ENCODE measurements at places on chromosomes 2 and 18.

GRCh38 chr2:60044484-60044883 is 509.0 kb downstream of the BCL11A start:
- no peak overlapping the region for H3K4me3 ChIP-seq
- H3K27me3 ChIP-seq, result no peaks in the 10 kb centered on the region
- no peak overlapping the region for H3K27ac ChIP-seq

- H3K4me3 ChIP-seq, result no peak overlapping the region
- no peaks in the 10 kb centered on the region for H3K36me3 ChIP-seq
- H3K27ac ChIP-seq, result no peak overlapping the region
- DNase-seq, result no peak
- peaks cover 2% of the 10 kb centered on the region for H3K4me1 ChIP-seq
These were observed 117.1 kb upstream of the PDE1A start for GRCh38 chr2:182543741-182544525.

- DNase-seq, result no peak
- no peak overlapping the region for H3K4me3 ChIP-seq
- H3K27ac ChIP-seq, result no peak overlapping the region
- no peaks in the 10 kb centered on the region for H3K4me1 ChIP-seq
These were observed 257.3 kb downstream of the TWIST2 start for GRCh38 chr2:239105234-239105633.

DNA sequence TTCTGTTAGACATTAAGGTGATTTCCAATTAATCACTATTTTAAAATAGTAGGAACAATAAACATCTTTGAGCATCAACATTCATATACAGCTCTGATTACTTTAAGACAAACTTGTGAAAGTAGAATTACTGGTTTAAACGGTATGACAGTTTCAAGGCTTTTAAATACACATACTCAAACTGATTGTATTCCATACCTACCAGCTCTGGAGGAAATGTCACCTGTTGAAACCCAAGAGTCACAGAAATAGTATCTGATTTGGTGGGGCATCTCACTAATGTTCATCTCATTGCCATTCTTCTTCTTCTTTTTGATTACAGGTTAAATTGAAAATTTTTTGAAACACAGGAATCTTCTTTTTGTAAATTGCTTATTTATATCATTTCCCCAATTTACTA is 36.2 kb downstream of the USP40 start:
- no peaks in the 10 kb centered on the region for H3K4me1 ChIP-seq
- no peak for DNase-seq
- H3K27me3 ChIP-seq, result no peaks in the 10 kb centered on the region

DNA sequence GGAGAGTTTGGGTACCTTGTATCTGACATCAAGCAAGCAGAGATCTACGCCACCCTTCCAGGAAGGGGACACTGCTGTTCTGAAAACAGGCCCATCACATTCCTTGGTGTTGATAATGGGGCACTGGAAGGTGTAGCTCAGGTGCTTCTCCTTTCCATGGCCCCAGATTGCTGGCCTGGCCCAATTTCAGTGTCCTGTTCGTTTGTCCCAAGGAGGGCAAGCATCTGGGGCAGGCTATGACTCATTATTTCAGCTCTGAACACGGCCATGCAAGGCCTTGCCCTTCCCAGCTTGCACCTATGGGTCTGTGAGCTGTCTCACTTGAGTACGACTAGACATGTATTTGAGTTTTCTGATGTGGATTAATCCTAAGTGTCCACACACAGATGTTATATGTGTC is 101.5 kb downstream of the FHOD3 start:
- DNase-seq, result no peak
- no peak overlapping the region for H3K27ac ChIP-seq

DNA sequence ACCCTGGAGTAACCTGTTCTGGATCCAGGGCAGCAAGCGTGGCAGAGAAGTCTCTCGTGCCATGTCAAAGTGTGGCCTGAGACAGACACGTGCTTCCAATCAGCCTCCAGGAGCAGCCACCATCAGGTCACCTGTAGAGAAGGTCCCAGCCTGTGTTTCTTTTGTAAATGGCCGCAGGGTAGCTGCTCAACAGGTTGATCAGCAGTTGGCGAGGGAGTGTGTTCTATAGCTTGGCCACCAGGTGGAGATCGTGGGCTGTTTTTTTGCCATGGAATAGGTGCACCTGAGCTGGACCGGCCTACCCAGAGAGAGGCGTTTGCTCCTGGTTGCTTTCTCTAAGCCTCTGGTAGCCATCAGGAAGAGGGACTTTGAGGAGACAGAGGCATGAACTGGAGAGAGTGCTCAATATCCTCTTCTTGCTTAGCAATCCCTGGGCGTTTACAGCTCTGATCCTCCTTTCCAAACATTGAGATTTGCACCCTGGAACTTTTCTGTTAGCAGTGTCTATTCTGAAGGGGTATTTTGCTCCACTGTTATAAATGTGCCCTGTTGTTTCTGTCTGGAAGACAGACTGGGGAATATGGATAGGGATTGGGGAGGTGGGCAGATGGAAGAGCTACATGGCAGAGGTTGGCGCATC is 34.2 kb upstream of the EN1 start:
- peaks cover 2% of the 10 kb centered on the region for H3K27me3 ChIP-seq
- no peak overlapping the region for H3K4me3 ChIP-seq
- H3K36me3 ChIP-seq, result no peaks in the 10 kb centered on the region

DNA sequence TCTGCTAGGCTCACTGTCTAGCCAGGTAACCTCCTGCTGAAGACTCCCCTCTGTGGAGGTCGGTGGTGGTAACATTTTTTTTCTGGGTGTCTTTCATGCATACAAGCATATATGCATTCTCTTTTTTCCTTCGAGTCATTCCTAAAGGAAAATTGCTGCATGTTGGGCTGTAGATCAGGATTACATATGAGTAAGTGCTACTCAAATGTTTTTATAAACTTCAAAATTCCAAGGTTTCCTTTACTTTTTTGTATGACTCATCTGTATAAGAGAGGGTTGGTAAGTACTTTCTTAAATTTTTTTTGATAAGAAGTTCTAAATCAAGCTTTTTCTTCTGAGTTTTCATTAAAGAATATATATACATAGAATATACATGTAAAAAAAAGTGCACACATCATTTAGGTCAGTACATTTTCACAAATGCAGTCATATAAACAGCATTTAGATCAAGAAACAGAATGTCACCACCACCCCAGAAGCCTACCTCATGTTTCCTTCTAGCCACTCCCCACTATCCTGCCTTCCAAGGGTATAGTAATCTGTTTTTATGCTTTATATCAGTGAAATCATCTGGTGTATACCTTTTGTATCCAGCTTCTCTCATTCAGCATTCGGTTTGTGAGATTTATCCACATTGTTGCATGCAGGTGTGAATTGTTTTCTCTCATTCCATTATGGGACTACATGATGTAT is 128.0 kb upstream of the MAP3K20 start:
- no peak overlapping the region for H3K4me3 ChIP-seq
- H3K27me3 ChIP-seq, result peaks cover 43% of the 10 kb centered on the region
- H3K36me3 ChIP-seq, result no peaks in the 10 kb centered on the region
- DNase-seq, result no peak
- H3K27ac ChIP-seq, result no peak overlapping the region

DNA sequence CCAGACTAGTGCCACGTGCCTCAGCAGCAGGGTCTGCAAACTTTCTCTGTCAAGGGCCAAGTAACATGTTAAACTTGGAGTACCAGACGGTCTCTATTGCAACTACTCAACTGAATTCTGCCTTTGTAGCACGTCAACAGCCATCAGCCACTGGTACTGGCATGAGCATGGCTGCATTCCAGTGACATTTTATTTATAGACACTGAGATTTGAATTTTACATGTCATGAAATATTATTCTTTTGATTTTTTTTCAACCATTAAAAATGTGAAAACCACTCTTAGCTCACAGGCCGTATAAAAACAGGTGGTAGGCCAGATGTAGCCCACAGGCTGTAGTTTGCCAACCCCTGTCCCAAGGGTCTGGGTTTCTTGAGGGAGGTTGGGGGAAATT is 199.7 kb downstream of the TPGS2 start:
- H3K4me3 ChIP-seq, result no peak overlapping the region
- peaks cover 3% of the 10 kb centered on the region for H3K27me3 ChIP-seq
- no peaks in the 10 kb centered on the region for H3K4me1 ChIP-seq
- H3K36me3 ChIP-seq, result no peaks in the 10 kb centered on the region
- H3K27ac ChIP-seq, result no peak overlapping the region
- DNase-seq, result no peak

GRCh38 chr2:45759310-45759851 is 107.9 kb downstream of the PRKCE start:
- H3K36me3 ChIP-seq, result no peaks in the 10 kb centered on the region
- no peaks in the 10 kb centered on the region for H3K4me1 ChIP-seq
- DNase-seq, result no peak
- no peak overlapping the region for H3K4me3 ChIP-seq
- no peak overlapping the region for H3K27ac ChIP-seq

DNA sequence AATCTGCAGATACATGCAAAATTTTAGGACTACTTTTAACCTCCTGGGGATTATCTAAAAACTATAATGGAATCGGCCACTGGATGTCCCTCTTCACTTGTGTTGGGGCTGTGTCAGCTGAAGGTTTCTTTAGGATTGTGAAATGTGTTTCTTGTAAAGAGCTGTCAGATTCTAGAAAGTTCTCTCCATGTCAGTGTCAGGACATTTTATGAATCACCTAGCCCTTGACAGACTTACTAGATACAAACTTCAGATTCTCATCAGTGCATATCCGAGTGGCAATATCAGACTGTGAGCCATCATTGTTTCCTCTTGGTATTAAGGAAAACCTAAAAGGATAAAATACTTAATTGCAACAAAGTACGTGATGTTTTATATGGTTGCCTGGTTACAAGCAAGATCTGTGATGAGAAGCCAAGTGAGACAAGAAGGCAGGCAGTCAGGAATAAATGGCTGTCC is 107.3 kb downstream of the CPS1 start:
- H3K36me3 ChIP-seq, result no peaks in the 10 kb centered on the region
- no peak overlapping the region for H3K27ac ChIP-seq
- H3K4me1 ChIP-seq, result no peaks in the 10 kb centered on the region
- H3K4me3 ChIP-seq, result no peak overlapping the region
- no peak for DNase-seq

- H3K4me1 ChIP-seq, result peaks cover 37% of the 10 kb centered on the region
- no peak for DNase-seq
- H3K4me3 ChIP-seq, result no peak overlapping the region
- H3K36me3 ChIP-seq, result no peaks in the 10 kb centered on the region
These were observed 114.2 kb downstream of the RBMS1 start for GRCh38 chr2:160379399-160379798.

- H3K4me1 ChIP-seq, result no peaks in the 10 kb centered on the region
- H3K27me3 ChIP-seq, result peaks cover 16% of the 10 kb centered on the region
- DNase-seq, result peak; percentile 26
- H3K4me3 ChIP-seq, result no peak overlapping the region
- no peak overlapping the region for H3K27ac ChIP-seq
- H3K36me3 ChIP-seq, result no peaks in the 10 kb centered on the region
These were observed 148.7 kb downstream of the NDUFA10 start for GRCh38 chr2:239876271-239876947.

DNA sequence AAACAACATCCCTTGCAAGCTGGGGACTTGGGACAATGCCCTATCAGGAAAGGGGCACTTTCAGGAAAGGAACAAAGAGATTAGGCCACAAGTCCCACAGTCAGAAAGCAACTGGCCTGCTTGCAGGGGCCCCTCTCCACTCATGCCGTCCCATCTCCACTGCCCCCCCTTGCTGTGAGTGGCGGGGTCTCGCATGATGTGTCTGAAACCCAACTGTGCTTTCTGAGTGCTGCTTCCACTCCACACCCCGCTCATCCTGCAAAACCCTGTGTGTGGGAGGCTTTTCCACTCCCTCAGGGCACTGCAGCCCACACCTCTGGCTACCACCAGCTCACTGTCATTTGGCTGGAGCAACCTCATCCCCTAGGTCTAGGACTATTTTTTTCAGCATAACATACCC is 7.9 kb downstream of the HS6ST1 start:
- no peaks in the 10 kb centered on the region for H3K4me1 ChIP-seq
- no peaks in the 10 kb centered on the region for H3K27me3 ChIP-seq
- H3K36me3 ChIP-seq, result no peaks in the 10 kb centered on the region
- DNase-seq, result peak; percentile 36

- DNase-seq, result no peak
- H3K4me1 ChIP-seq, result peaks cover 5% of the 10 kb centered on the region
- no peaks in the 10 kb centered on the region for H3K36me3 ChIP-seq
- H3K4me3 ChIP-seq, result no peak overlapping the region
- H3K27me3 ChIP-seq, result peaks cover 67% of the 10 kb centered on the region
- H3K27ac ChIP-seq, result no peak overlapping the region
These were observed 5.4 kb downstream of the GDF7 start for GRCh38 chr2:20672201-20672951.

GRCh38 chr18:60445341-60445740 is 72.8 kb upstream of the MC4R start:
- no peak overlapping the region for H3K4me3 ChIP-seq
- H3K36me3 ChIP-seq, result no peaks in the 10 kb centered on the region
- H3K27ac ChIP-seq, result no peak overlapping the region
- no peaks in the 10 kb centered on the region for H3K4me1 ChIP-seq

GRCh38 chr18:75638776-75639471 is 211.4 kb upstream of the SMIM21 start:
- H3K27me3 ChIP-seq, result no peaks in the 10 kb centered on the region
- no peaks in the 10 kb centered on the region for H3K4me1 ChIP-seq
- no peak overlapping the region for H3K27ac ChIP-seq
- no peak overlapping the region for H3K4me3 ChIP-seq

GRCh38 chr2:109513749-109514588 is 99.8 kb downstream of the SEPTIN10 start:
- peak overlapping the region; percentile 28 for H3K27ac ChIP-seq
- H3K27me3 ChIP-seq, result peaks cover 9% of the 10 kb centered on the region

- no peak overlapping the region for H3K27ac ChIP-seq
- H3K4me3 ChIP-seq, result no peak overlapping the region
- H3K4me1 ChIP-seq, result peaks cover 5% of the 10 kb centered on the region
- H3K27me3 ChIP-seq, result peaks cover 36% of the 10 kb centered on the region
- no peaks in the 10 kb centered on the region for H3K36me3 ChIP-seq
These were observed 9.0 kb upstream of the CTIF start for GRCh38 chr18:48529796-48530195.

DNA sequence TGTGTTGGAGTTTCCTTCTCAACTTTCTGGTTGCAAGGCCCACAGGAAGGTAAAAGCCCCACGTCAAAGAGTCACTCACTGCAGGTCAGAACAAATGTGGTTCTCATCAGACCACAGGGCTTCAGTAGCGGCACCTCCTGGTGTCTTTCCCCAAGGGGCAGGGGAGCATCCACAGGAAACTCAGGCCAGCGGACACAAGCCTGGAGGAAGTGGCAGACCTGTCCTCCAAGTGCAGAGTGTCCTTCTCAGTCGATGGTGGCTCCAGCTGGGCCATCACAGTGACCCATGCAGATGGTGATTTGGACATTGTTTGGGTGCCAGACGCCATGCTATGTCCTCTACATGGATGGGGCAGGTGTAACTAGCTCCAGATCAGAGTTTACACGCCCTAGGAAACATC is 84.9 kb downstream of the ACKR3 start:
- no peaks in the 10 kb centered on the region for H3K36me3 ChIP-seq

GRCh38 chr18:22871809-22872525 is 61.2 kb upstream of the RBBP8 start:
- no peak for DNase-seq
- peaks cover 7% of the 10 kb centered on the region for H3K4me1 ChIP-seq
- peaks cover 14% of the 10 kb centered on the region for H3K27me3 ChIP-seq
- no peaks in the 10 kb centered on the region for H3K36me3 ChIP-seq

GRCh38 chr2:126652323-126652891 is 3.6 kb upstream of the GYPC start:
- no peak for DNase-seq
- no peak overlapping the region for H3K4me3 ChIP-seq
- no peak overlapping the region for H3K27ac ChIP-seq
- H3K27me3 ChIP-seq, result no peaks in the 10 kb centered on the region
- peaks cover 11% of the 10 kb centered on the region for H3K4me1 ChIP-seq
